ENCODE measurements at places on chromosomes 3 and 15.

GRCh38 chr3:93906245-93906644 lies 67.5 kb downstream of the PROS1 start:
- DNase-seq = no peak

DNA sequence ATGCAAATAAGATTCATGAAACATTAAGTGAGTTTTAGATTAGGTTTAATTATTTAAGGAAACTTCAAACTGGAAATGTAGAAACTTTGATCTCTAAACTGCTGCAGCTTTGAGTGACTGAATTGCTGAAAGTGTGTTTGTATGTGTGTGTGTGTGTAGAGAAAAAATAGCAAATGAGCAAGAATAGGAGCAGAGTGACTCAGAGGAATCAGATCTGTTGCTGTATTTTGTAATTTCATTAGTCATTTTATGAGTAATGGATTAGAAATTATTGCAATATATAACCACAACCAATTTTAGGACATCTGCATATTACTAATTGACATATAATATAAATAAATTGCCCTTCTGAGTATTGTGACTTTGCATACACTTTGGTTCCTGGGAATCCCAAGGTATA lies 52.8 kb upstream of the SLC9A9 start:
- DNase-seq = no peak

DNA sequence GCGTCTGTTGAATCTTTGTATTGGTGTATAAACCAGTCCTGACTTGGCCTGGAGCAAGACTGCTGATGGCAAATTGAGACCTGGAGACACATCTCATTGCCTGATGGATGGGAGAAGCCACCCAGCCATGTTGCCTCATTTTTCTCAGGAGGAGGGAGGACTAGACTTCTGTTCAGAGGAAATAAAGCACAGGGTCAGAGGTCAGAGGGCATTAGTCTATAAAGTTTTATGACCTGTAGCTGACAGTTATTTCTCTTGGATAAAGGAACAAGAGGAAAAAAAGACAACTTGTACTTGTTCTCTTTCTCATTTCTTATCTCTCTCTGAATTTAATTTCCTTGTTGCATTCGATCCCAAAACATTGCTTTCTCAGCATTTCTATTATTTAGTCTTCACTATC lies 775.9 kb downstream of the SQOR start:
- no peak for DNase-seq

DNA sequence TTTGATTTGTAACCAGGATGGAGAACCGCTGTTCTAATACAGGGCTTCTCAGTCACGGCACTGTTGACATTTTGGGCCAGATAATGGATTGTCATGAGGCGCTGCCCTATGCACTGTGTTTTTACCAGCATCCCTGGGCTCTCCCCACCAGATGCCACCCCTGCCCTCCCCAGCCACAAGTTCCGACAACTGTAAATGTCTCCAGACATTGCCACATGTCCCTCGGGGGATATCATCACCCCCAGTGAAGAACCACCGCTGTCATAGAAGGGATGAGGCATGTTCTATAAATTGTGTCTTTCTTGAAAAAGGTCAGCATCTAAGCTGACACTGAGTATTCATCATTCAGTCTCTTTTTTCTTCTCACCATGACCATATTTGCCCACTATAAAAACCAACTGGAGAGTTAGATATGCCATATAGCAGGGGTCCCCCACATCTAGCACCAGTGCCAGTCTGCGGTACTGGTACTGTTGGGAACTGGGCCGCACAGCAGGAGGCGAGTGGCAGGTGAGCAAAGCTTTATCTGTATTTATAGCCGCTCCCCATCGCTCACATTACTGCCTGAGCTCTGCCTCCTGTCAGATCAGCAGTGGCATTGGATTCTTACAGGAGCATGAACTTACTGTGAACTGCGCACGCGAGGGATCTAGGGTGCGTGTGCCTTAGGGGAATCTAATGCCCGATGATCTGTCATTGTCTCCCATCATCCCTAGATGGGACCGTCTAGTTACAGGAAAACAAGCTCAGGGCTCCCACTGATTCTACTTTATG lies 260.5 kb upstream of the ST8SIA2 start:
- DNase-seq = no peak

- DNase-seq = no peak
Measured at GRCh38 chr3:185928496-185928895, 9.3 kb downstream of the TRA2B start.
